RWPE2 (cell line): ENCODE measurements at places on chromosomes 2 and 18.

DNA sequence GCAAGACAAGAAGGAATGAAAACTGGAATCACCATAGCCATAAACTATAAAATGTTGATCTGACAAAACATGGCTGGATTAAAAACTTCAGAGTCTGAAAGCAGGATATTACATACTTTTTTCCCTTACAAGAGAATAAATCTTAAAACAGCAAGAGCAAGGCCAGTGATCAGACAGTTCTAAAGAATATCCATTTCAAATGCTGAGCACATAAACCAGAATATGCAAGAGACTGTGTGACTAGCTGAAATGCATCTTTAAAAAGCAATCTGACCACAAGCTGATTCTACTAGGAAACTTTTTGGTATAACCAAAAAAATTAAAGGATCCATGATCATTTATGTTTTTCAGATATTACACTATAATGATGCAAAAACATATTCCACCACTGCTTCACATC, 120.7 kb upstream of the RNU4ATAC start:
- DNase-seq = no peak

DNA sequence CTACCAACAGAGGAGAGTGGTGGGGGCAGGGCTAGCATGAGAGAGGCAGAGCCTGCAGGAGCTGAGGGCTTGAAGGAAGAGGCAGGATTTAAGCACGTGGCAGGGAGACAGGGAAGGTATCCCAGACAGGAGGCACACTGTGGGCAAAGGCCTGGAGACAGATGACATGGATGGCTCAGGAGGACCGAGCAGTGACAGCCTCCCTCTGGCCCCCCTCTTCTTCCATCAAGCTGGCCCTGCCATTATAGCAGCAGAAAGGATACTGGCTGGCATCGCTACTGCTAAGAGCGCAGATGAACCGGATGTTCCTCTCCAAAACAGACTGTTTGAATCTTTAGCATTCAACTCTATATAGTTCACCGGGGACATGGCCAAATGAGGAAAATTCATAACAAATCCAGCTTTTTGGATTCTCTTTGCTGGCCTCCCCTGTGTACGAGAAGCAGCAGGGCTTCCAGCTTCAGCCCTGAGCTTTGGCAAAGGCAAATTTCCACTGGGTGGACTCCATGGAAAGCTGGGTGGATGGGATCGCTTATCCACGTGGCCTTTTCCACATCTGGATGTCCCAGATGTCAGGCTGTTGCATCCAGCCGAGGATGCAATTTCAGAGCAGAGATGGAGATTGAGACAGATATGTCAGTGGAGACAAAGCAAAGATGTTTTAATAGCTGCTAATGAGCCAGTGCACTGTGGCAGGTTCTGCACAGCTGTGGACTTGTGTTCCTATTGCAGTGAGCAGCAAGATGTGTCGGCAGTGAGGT, 36.2 kb downstream of the CAPN13 start:
- no peak for DNase-seq

- no peak for DNase-seq
These were observed 85.6 kb upstream of the PPM1B start for GRCh38 chr2:44083054-44083453.

GRCh38 chr18:8314124-8314523, 295.1 kb upstream of the RAB12 start:
- no peak for DNase-seq

DNA sequence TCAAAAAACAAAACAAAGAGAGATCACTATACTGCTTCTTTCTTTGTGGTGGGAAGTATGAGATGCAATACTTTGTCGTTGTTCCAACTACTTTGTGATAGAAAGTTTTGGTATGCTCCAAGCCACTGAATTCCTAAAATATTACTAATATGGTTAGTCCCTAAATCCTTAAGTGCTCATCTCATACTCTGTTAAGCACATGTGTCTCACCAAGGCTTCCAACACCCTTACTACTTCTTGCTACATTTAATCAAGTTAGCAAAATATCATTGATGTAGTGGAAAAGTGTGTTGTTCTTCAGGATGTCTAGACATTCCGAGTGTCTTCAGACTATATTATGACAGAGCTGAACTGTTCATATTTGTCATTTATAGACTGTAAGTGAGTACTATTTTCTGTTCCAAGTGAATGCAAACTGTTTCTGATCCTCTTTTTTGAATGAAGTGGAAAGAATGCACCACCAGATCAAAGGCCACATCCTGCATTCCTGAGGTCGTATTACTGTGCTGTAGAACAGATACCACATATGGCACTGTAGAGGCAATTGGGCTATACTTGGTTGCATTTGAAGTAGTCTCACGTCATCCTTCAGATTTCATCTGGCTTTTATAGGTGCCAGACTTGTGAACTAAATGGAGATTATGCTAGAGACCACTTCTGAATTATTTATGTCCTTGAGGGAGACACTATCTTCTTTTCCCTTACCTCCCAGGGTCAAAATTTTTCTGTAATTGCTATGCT, 298.4 kb upstream of the ZNF521 start:
- no peak for DNase-seq

DNA sequence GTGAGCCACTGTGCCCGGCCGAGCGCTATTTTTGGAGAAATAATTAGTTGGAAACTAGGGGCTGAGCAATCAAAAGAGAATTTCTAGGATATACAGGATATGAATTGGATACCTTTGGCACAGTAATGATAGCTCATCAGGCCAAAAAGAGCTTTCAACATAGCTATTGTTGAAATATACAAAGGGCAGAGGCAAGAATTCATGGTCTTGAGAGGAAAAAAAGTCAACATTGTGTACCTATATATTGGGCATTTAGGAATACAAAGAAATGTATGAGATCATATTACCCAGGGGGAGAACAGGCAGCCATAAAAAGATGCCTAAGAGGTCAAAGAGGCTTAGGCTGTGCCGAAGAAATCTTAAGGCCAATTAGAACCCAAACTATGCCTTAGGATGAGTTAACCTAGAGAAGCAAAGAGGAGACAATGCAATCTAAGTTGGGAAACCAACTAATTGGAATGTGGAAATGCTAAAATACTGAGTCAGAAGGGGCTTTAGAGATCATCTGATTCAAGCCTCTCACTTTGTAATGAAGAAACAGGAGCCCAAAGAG, 99.0 kb downstream of the RBBP8 start:
- no peak for DNase-seq

GRCh38 chr2:234368861-234369261, 128.0 kb downstream of the ARL4C start:
- no peak for DNase-seq

DNA sequence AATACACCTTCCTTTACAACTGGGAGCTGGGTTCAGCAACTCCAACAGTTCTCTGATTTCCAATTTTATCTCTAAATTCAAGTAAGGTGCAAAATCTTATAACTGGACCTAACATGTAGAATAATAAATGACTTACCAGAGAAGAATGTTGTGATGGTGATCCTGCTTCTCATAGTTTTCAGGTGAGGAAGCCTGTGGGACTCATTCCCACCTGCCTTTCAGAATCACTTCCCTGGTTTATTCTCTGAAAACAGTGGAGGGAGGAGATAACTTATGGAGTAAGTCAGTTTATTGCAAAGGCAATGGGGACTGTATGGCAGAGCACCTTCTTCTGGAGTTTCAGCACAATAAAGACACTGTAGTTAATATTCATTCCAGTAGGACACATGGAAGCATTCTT, 1188.2 kb upstream of the FAM98A start:
- no peak for DNase-seq

- no peak for DNase-seq
These were observed 172.3 kb downstream of the SMAD7 start for GRCh38 chr18:48778344-48779011.

DNA sequence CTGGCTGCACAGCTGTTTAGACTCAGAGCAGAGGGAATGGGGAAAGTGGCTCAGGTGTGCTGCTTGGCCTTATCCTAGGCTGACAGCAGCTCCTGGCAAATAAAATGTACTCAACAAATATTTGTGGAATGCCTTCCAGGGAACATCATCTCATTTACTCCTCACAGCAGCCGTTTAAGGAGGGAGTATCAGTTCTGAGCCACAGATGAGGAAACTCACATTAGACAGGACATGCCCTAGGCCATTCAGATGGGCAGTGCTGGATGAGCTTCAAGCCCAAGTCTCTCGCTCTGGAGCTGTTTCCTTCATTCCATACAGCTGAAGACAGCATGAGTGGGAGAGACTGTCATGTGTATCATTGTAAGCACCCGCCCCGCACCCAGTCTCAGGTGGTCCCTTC, 129.6 kb upstream of the CNGA3 start:
- no peak for DNase-seq

- no peak for DNase-seq
These were observed 33.8 kb downstream of the TOGARAM2 start for GRCh38 chr2:29014811-29015421.

DNA sequence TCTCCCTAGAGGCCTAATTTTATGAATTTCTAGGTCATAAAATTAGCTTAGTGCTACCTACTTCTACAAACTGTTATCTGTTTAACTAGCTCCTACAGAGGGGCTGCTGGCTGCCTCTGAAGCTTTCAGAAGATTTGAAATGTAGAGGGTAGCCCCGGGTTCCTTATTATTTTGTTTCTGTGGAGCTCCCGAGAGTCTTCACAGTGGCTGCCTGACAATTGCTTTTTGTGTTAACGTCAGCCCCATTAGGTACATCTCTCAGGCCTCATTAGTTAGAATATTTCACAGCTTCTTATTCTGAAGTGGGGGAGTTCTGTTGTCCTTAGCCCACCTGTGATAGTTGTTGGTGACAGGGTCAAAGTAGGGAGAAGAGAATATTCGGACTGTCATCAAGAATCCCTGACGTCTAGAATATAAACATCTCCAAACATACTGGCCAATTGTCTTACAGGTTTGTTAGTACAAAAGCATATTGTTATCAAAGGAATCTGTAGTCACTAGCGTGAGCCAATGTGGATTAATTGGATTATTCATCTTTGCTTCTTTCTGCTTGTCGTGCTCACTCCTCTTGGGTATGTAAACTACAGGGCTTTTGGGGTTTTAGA, 77.5 kb downstream of the DIS3L2 start:
- DNase-seq = no peak

GRCh38 chr2:47109007-47109375, 46.1 kb downstream of the STPG4 start:
- no peak for DNase-seq

DNA sequence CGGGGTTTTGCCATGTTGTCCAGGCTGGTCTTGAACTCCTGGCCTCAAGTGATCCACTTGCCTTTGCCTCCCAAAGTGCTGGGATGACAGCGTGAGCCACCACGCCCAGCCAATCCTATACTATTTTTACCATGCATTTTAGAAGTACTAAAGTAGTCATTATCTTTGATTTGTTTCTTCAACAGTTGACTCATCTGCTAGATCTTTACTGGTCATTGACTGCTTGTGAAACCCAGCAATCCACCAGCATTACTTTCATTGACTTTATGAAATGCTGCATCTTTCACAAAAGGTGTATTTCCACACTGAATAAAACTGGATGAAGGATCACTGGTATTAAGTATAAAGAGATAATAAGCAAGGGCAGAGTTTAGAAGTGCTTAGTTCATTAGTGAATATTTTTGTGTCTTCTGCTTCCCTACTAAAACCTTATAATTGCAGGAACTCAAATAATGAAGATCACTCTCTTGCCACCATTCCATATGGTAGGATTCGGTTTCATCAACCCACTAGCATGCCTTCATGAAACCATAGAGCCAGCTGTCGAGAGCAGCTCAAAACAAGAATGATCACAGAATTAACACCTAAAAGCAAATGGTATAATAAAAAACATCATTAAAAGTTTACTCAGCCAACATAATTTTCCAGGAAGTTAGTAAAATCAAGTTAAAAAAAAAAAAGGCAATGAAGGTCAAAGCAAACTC, 33.1 kb downstream of the IRS1 start:
- DNase-seq = no peak

GRCh38 chr2:149346272-149346671, 15.9 kb downstream of the LYPD6 start:
- no peak for DNase-seq

GRCh38 chr18:9902832-9903231, 11.0 kb upstream of the VAPA start:
- no peak for DNase-seq

- no peak for DNase-seq
These were observed 445.7 kb upstream of the TRIB2 start for GRCh38 chr2:12270876-12271588.

DNA sequence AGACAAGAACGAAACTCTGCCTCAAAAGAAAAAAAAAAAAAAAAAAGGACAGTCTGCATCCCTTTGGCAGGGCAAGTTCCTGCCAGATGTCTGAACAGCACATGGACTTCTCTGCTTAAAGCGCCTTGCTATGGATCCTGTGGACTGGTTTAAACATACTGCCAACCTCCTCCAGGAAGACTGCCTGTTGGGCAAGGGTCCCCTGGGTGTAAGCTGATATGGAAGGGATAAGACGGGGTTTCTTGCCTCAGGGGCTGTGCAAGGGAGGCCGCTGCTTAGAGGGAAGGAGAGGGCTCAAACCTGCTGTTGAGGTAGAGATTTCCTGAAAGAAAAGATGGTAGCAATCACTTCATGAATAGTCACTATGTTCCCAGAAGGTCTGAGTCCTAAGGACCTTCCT, 22.2 kb downstream of the SKA1 start:
- no peak for DNase-seq

DNA sequence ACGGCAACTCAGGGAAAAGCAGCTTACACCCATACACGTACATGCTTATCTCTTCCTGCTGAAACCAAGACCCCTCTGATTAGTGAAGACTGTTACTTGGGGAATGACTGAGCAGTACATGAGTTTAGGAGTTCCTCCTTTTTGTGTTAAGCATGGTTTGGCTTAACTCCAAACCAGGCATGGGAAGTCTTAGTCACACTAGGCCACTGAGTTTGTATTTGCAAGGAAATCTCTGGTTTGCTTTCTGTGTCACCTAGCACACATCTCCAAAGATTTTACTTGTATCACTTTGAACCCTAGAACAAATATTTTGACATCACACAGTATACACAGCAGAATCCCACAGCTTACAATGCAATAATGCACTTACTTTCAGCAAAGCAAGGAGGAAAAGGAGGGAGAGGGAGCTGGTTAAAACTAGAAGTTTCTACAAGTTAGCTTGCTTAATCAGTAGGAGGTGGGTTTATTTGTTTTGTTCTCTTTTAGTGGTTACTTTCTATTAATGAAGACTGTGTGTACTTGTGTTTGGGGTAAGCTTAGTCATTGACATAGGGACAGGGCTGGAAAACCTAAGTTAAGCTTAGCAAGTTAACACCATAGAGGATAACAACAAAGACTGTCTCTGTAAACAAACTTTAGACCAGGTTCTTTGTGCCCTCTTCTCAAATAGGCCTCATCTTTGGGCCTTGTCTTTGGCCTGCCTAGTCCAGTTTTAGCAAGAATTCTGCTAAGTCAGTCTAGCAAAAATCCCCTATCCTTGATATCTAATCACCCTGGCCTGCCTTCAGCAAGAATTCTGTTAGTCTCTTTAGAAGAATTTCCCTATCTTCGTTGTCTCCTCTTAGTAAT, 219.4 kb downstream of the MREG start:
- DNase-seq = no peak
